Stimulated activated CD8-positive, alpha-beta memory T cell treated with anti-CD3 and anti-CD28 coated beads, Interleukin-7, amount 100 ng/mL, for 1 hour (primary cell): ENCODE measurements at places on chromosomes 3 and 15.
A peak's percentile ranks its signal among the peaks of the same experiment; 100 is the strongest.

DNA sequence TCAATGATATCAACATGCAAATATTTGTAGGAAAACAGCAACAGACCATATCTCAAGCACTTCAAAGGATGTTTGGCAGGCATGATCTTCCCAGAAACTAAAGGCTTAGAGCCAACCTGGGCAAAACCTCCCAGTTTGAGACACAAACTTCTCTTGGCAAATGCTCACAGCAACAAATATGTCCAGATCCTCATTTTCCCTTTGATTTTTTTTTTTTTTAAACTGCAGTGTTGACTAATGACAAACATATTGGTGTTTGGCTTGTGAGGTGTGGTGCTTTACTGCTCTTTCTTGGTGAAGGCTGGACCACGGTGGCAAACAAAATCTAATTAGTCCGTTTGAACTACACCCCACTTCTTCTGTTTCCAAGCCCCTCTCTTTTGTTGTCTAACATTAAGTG, 87.2 kb downstream of the EBLN2 start:
- no peak for DNase-seq

DNA sequence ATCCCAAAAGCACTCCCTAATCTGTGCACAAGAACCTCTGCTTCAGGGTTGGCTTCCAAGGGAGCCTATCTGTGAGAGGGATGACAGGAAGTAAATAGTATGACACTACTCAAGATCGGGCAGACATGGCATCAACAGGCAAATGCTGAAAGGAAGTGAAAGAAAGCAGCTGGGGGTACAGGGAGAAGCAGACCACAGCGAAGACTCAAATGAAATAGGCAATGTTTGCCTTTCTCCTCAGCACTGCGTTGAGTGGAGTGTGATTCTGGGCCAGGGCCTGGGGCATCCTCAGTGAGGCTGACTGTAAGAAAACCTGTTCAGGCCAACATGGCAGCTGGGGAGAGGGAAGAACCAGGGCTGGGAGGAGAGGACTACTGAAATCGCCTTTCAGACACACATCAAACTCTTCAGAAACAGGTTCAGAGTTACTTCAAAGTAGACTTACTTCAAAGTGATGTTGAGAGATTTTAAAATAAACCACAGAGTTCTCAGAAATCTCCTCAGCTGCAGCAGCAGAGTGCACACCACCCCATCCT, 96.6 kb downstream of the SLC9A9 start:
- no peak for DNase-seq

- no peak for DNase-seq
These were observed 132.2 kb downstream of the ATP10A start for GRCh38 chr15:25730918-25731317.

- peak; percentile 2 for DNase-seq
These were observed 30.9 kb upstream of the ATP1B3 start for GRCh38 chr3:141845407-141846049.

DNA sequence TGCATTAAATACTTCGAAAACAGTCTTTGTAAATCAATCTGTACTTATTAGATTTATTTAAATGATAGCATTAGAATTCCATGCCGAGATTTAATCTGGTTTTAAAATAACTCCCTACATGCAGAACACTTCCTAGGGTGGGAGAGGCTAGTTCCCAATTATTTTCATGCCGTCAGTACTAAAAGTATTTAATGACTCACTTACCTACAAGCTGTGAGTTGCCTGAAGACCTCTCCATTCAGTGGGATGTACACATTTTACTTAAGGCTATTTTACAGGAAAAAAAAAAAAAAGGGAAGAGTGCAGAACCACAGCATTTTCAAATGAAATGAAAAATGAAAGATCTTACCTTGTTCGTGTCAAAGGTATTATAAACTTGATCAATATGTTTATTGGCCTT, 469 bp downstream of the GUCA1C start:
- DNase-seq: no peak

GRCh38 chr15:97961067-97961954, 808 bp downstream of the ARRDC4 start:
- no peak for DNase-seq

- no peak for DNase-seq
These were observed 32.5 kb downstream of the KLHL25 start for GRCh38 chr15:85762039-85762755.

DNA sequence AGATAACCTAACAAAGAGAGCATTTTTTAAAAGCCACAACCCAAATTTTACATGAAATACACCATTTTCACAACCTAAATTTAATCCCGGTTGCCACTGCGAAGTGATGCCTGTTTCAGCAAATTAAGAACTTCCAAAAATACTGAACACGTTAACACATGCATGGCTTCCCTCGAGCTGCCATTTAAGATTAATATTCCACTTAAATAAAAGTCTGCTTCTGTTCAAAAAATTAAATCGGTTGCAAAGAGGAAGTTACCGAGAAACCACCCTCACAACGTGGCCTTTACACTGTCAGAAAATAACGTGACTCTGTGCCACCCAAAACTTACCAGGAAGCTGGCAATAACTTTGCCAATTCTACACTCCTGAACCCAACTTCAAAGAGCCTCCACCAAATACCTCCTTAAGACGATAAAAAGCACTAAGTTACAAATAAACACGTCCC, 1.2 kb downstream of the TBL1XR1 start:
- DNase-seq: no peak

GRCh38 chr3:61821823-61822251, 260.5 kb downstream of the PTPRG start:
- DNase-seq: no peak

DNA sequence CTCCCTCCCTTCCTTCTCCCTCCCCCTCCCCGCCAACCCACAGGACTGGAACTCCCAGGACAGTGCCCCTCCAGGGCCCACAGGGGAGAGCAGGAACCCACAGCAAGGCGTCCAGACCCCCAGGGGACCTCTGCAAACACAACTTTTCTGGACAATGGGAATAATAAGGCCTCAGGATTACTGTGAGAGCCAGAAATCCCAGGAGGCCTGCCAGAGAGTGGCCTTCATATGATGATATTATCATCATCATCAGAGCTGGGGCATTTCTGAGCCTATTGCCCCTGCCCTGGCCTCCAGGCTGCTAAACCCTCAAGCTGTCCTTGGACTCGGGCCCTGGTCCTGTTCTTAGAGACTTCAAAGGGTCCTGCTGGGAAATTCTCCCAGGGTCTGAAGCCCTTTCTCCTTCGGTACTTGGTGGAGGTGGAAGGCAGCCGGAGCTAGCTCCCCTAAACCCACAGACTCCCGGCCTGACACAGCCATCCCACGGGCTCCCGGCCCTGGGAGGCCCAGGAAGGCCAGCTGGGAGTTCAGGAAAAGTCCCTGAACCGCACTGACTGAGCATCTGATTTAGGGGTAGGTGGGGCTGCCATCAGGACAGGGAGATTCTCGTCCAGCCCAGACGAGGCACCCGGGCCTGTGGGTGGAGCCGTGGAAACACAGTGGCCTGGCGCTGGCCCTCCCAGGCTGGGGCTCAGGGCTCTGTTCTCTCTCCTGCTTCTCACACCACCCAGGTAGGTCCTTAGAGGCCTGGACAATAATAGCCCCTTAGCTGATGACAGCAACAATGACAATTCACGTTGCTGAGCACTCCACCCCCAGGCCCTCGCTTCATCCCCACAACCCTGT, 4.9 kb downstream of the CALML4 start:
- no peak for DNase-seq

DNA sequence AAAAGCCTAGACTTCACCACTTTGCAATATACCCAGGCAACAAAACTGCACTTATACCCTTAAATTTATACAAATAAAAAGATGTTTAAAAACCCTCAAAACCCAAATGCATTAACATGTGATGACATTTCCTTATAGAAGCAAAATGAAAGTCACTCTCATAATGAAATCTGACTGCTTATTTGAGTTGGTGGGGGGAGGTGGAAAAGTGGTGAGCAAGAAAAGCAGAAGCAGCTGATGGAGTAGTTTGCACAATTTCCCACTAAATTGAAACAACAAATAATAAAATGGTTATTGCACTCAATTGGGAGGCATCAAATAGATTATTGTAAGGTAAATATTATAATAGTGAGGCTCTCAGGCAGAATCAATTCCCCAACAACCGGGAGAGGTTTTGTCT, 54.0 kb upstream of the GADL1 start:
- no peak for DNase-seq

DNA sequence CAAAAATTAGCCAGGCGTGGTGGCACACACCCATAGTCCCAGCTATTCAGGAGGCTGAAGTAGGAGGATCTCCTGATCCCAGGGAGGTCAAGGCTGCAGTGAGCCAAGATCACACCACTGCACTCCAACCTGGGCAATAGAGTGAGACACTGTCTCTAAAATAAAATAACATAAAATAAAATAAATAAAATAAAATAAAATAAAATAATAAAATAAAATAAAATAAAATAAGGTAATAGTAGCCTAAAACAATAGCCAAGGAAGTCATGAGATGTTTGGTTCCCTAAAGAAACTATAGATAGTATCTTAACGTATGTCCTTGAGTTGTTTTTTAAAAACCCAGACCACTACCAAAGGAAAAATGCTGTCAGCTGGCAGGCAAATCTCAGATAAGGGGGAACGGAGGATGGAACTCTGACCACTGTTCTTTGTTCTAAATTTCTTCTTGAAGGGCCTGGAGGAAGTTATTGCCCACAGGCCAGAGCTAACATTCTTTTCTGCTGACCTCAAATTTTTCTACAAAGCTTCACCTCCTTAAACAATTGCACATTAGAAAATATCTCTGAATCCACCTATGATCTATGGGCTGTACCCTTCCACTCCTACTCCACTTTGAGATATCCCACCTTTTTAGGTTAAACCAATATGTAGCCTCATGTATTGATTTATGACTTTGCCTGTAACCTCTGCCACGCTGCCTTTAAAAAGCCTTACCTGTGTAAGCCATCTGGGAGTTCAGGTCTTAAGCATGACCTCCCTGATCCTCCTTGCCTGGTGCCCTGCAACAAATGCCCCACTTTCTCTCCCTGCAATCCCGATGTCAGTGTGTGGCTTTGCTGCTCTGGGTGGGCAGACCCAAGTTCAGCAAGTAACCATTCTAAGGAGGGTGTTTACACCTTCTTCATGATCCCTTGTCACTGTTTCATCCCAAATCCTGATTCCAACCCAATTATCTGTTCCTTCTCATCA, 126.2 kb upstream of the BHLHE40 start:
- no peak for DNase-seq

DNA sequence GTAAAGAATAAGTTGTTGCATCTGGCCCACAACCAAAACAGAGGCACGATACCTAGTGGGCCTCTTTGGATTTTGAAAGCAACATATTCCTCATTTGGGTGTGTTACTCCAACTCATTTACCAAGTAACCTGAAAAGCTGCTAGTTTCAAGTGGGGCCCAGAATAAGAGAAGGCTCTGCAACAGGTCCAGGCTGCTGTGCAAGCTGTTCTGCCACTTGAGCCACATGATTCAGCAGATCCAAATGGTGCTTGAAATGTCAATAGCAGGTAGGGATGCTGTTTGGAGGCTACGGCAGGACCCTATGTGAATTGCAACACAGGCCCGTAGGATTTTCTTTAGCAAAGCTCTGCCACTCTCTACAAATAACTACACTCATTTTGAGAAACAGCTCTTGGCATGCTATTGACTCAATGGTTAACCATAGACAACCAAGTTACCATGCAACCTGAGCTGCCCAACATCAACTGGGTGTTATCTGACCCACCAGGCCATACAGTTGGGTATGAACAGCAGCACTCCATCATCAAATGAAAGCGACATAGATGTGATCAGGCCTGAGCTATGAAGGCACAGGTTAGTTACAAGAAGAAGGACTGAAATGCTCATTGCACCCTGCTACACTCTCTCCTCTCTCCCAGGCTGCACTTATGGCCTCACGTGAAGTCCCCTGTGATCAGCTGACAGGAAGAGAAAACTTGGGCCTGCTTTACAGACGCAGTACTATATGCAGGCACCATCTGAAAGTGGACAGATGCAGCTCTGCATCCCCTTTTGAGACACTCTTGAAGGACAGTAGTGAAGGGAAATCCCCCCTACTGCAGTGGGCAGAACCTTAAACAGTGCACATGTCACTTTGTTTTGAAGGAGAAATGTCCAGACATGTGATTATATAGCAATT, 9.5 kb upstream of the MCF2L2 start:
- no peak for DNase-seq

DNA sequence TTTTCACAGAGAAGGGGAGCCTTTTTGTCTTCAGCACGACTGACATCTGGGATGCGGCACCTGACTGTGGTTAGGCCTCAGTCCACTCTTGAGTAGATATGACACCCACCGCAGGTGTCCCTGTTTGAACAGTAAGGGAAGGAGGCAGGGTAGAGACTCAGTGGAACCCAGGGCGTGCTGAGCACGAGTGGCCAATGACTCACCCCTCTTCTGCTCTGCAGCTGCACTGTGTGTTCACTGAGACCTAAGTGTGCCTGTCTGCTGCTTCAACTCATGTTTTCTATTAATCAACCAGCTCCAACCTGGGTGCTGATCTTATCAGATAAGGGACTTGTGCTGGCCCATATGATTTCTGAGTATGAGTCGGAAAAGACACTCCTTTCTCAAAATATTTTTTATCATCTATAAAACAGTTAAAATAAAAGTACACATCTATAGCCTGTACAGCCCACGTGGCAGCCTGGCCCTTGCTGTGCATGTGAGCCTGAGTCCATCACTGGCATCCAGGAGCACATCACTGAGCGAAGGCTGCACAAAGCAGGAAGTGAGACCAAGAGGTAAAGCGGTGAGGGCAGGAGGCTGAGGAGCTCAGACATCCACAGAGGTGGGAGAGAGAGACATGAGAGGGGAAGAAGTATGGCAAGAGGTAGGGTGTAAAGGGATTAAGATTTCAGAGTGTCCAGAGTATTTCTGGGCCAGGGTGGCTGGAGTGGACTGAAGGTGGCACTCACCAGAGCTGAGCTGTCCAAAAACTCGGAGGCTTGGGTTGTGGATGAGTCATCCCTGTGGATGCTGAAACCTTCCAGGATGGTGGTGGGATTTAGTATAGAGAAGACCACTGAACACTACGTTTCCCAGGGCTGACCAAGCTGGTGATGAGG, 49.2 kb downstream of the SLC41A3 start:
- DNase-seq: no peak

GRCh38 chr3:13177641-13178040, 104.4 kb upstream of the IQSEC1 start:
- DNase-seq: no peak

DNA sequence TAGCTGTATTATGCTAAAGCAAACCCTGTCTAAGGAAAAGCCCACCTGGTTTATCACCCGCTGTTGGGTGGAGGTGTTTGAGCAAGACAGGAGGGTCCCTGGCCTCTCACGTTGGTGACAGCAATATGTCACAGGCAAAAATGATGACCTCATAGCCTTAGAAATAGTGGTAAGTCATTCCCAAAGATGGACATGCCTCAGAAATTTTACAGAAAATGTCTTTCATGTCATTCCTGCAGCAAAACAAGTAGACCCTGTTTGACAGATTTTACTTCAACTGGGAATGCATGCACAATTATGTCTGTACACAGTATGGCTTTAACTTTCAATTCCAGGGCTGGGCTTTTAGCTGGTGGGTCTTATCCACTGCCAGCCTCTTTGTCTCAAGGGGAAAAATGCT, 362.3 kb upstream of the C2CD4B start:
- no peak for DNase-seq

DNA sequence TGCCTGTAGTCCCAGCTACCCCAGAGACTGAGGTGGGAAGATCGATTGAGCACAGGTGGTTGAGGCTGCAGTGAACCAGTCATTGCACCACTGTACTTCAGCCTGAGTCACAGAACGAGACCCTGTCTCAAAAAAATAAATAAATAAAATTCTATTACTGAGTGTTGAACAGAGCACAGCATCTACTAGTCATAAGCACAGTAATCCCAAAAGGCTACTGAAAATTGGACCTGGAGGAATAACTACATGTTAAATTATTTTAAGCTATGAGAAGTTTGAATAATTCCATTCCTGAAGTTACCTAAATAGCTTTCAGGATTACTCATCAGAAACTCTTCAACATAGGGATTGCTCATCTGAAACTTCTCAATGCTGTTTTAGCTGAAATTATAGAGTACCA, 43.4 kb downstream of the ARMC8 start:
- no peak for DNase-seq
